Ovary (tissue), 10 donors: ENCODE measurements at places on chromosomes 4 and X.

DNA sequence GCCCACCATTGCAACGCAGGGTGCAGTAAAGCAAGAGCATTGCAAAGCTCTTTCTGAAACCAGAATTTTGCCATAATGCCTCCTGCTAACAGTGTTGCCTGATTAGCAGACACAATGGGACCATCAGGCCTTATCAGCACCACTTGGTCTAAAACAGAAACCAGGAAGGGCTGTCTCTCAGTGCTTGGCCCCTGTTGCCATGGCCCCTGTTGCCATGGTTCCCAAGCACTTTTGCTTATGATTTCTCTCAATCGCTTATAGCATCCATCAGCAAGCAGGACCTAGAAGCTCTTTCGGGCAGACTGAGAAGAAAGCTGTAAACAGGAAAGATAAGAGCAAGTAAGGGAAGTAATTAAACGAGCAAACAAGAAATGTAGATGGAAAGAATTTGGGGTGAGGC lies 36.8 kb downstream of the RTL5 start:
- peak; percentile 34 for DNase-seq

DNA sequence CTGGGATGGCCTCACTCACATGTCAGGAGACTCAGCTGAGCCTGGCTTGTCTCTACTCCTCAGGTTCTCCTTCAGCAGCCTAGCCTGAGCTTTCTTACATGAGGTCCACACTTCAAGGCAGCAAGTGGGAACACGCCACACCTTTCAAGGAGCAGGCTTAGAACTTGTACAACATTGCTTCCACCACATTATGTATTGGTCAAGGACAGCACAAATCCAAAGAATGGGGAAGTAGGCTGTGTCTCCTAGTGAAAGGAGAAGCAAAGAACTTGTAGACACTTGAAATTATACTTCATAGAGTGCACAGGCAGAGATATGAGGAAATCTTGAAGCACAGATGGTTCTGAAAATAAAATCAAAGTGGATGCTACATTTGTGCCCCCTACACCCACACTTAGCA lies 120.9 kb upstream of the NOCT start:
- DNase-seq, result no peak

DNA sequence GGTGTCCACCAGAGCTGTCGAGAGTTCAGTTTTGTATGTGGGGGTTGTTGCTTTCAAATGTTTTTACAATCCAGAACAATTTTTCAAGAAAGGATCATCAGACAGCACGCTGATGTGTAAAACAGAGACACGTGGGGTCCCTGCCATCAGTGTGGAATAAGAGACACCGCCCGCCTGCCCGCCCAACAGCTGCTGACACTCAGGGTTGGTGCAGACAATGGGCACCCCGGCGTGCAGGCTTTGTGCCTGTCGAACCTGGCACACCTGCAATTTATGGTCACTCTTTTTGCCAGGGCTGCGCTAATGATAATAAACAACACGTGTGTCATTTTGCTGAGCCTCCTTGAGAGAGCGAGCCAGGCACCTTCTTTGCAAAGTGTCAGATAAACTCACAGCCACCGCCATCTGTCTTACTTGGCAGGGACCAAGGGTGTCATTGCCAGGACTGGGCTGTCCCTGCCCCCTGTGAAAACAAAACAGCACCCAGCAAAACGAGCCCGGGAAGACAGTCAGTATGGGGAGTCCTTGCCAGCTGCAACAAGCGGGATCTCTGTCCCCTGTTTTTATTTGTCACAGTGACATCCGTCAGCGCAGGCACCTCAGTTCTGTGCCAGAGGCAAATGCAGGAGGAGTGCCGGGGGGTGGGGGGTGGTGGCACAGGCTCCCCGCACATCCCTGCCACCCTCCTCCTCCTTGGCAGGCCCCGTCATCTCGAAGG lies 69.1 kb downstream of the PSAPL1 start:
- DNase-seq, result peak; percentile 30

DNA sequence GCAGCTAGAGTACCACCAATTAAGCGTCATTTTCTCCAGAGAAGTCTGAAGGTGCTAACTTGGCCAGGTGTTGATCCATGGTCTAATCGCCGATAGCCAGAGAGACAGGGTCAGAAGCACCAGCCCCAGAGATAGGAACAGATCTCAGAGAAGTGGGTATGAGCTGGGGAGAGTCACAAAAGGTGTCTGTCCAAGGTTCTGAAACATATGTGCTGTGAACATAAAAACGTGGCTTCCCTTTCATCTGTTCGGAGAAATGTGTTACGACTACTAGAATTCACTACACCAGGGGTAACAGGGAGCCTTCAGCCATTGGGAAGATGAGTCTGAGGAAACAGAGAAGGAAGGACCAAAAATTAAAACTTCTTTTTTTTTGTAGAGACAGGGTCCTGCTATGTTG lies 91.3 kb downstream of the FBXL5 start:
- DNase-seq, result no peak

GRCh38 chr4:77819404-77819842 lies 255 bp upstream of the CNOT6L start:
- DNase-seq, result no peak

DNA sequence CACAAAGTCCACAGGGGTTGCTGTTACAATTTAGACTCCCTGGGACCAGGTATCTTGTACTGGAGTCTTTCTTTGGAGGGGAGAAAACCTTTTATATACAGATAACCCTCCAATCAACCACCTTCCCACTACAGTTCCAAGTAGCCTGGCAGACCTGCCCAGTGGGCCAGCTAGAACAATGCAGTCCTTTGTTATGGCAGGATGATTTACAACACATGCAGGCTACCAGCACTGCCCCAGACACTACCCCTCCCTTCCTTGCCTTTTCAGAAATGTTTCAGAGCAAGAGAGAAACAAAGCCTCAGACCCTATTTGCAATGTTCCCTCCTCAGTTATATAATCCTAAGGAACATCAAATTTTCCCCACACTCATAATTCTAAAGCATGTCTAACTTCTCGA lies 11.1 kb downstream of the RASL11B start:
- DNase-seq, result no peak

- no peak for DNase-seq
Observed at GRCh38 chrX:124342174-124342867, 4.0 kb upstream of the SH2D1A start.

DNA sequence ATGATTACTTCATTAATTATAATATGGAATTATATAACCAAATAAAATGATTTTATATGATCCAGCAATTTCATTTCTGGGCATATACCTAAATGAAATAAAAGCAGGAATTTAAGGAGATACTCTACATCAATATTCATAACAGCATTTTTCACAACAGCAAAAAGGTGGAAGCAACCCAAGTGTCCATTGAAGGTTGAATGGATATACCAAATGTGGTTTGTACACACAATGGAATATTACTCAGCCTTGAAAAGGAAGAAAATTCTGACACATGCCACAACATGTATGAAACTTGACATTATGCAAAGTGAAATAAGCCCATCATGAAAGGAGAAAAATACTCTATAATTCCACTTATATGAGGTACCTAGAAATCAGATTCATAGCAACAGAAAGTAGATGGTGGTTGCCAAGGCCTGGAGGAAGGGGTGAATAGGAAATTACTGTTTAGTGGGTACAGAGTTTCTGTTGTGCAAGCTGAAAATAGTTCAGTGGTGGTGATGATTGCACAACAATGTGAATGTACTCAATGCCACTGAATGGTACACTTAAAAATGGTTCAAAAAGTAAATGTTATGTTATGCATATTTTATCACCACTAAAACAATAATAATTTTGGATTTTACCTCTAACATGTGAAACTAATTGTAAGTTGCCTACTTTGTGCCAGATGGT lies 471.5 kb downstream of the SPRY1 start:
- no peak for DNase-seq

DNA sequence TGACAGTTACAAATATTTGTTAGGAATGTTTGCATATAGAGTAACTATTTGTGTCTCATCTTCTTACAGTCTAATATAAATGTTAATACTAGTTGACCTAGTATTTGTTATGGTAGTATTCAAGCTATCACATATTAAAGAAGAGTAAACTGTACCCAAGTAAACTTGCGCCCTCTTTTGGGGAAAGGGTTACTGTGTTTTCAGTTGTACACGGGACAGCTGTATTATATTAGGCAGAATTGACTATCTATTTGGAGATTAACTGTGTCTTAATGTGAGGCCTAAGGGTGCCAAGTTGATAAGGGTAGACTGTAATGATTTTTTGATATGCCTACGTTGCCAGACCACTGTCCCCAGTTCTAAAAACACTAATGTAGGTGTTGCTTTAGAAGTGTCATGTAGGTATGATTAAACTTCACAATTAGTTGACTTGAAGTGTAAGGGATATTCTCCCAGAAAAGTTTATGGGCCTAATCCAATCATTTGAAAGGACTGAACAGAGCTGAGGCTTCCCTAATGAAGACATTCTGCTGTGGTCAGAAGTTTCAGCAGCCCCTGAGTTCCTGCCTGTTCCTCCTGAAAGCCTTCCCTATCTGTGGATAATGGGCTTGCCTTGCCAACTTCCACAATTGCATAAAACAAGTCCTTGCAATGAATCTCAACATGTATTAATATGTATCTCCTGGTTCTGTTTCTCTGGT lies 172.8 kb upstream of the CXCL13 start:
- no peak for DNase-seq

DNA sequence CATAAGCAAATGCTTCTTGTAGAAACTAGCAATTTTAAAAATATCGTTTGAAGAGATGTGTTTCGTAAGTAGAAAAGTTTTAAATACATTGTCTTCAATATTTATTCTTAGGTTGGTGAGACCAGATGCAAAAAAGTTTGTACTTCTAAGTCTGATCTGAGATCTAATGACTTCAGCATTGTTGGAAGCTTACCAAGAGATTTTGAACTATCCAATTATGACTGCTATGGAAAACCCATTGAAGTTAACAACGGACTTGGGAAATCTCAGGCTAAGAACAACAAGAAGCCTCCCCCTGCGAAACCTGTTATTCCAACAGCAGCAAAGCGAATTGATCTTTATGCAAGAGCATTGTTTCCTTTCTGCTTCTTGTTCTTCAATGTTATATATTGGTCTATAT lies 50.2 kb upstream of the GRIA2 start:
- no peak for DNase-seq

GRCh38 chr4:153116291-153116680 lies 88.0 kb upstream of the TRIM2 start:
- no peak for DNase-seq
